ENCODE measurements at places on chromosomes 12 and 14.
A peak's percentile ranks its signal among the peaks of the same experiment; 100 is the strongest.

- DNase-seq = no peak
Measured at GRCh38 chr12:53065470-53065869, 13.7 kb downstream of the SPRYD3 start.

DNA sequence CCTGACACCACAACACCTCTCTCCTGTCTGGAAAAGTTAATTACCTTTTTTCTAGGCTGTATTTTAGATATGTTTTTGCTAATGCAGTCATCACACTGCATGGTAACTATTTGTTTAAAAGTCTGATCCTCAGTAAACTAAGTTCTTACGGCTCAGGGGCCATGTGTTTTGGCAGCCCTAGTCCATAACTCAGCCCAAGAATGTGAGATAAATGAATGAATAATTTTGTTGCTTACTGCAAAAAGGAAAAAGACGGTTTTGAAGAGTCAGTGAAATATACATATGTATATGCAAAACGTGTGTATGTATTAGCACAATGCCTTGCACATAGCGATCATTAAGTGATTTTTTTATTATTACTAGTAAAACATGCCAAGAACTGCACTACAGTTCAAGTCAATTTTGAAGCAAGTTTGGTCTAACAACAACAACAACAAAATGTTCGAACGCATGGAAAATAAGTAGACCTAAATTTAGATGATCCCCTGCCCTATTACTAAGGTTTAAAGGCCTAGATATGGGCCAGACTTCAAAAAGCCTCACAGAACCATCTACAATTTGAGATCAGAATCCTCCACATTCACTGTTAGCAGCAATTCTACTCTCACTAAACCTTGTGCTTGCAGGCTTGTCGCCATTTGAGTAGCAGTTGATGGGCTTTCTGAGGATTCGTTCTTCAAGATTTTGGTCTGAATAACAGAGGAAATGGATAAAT is 140.0 kb downstream of the NDUFA12 start:
- DNase-seq = no peak

DNA sequence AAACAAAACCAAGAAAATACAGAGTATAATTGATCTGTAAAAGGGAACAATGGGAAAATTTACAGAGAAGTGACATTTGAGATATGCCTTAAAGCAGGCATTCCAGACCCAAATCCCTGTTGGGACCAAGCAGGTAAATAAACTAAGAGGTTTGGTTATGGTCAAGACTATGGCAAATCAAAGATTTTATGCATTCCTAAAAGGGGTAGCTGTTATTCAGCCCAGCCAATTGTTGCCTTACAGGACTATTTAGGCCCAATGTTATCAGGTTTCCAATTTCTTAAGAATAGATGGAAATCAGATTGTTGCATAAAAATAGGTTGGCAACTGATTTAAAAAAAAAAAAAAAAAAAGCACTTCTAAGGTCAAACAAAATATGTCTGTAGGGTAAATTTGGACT is 5.3 kb downstream of the DNAI7 start:
- DNase-seq = no peak

DNA sequence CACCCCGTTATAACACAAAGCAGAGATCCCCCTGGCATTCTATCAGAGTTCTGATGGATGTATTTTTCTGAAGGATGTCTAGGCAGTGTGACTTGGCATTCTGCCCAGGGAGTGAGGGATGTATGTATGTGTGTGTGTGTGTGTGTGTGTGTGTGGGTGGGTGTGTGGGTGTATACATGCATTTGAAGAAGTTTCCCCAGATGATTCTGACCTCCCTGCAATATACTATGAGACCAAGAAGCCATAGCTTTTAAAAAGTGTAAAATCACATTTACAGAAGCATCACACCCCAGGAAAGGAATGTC is 59.7 kb upstream of the NAP1L1 start:
- DNase-seq = no peak

- no peak for DNase-seq
Measured at GRCh38 chr14:43087666-43088065, 1419.4 kb downstream of the FSCB start.

GRCh38 chr12:112408621-112409020 is 784 bp downstream of the RPL6 start:
- no peak for DNase-seq

DNA sequence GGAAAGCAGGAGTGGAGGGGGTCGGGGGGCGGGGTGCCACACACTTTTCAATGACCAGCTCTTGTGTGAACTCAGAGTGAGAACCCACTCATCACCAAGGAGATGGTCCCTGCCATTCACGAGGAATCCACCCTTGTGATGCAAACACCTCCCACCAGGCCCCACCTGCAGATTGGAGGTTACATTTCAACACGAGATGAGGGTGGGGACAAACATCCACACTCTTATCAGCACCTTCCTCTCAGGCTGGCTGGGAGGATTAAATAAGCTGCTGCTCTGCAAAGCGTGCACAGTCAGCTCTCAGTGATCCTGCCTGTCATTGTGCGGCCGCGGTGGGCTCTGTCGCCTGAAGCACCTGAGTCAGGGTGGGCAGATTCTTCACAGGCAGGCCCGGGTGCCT is 39.7 kb downstream of the AACS start:
- no peak for DNase-seq

- no peak for DNase-seq
Measured at GRCh38 chr14:84029720-84030119, 1500.2 kb upstream of the FLRT2 start.

GRCh38 chr12:43921666-43922337 is 85.9 kb downstream of the TMEM117 start:
- no peak for DNase-seq

GRCh38 chr12:119444462-119445044 is 110.0 kb downstream of the CCDC60 start:
- DNase-seq = peak; percentile 10

DNA sequence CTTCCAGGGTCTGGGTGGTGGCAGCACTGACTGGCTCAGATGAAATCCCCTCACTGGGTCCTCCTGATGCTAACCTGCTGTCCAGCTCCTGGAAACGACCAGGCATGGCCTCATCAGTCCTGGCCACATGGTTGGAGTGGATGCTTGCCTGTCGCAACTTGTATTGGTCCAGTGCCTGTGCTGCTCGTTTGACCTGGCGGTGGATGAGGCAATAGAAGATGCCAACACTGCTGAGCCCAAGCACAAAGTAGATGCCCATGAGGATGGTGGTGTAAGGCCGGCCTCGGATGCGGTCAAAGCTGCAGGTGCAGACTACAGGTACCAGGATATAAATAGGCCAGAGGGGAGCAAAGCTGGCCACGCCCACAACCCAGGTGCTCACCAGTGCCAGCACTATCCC is 1.2 kb downstream of the GPR84 start:
- DNase-seq = no peak

DNA sequence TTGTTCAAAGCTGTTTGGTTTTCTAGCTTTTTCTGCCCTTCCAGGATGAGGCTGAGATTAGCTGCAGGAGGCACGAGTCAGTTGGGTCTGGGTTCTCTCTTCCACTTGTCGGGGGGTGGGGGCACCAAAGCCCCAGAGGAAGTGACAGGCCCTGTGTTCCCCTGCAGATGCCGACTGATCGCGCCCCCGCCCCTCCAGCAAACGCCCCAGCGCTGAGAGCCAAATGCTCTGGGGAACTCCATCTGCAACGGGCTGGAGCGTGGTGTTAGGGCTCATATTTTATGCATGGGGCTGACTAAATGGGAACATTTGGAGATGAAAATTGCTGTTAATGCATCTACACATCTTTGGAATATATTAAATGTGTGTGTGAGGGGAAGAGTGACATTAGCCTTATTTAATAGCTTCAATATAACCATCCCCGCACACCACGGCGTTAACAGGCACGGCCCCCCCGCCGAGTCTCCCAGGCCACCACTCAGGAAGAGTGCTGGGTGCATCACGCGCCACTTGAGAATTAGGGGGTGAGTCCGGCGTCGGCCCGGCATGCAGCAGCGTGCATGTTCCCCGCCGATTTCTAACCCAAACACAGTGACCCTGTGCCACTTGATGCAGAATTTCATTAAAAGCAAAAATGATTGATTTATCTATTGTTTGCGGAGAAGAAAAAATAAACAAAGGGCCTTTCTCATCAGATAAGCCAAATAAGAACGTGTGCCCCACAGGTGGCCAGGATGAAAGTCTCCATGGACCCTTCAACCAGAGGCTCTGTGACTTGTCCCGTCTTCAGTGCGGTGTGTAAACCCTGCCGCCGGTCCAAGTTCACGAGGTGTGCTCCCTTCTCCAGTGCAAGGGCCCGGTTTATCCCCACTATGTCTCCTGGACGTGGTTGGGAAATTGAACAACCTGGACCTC is 165.0 kb upstream of the RTL1 start:
- DNase-seq = no peak

DNA sequence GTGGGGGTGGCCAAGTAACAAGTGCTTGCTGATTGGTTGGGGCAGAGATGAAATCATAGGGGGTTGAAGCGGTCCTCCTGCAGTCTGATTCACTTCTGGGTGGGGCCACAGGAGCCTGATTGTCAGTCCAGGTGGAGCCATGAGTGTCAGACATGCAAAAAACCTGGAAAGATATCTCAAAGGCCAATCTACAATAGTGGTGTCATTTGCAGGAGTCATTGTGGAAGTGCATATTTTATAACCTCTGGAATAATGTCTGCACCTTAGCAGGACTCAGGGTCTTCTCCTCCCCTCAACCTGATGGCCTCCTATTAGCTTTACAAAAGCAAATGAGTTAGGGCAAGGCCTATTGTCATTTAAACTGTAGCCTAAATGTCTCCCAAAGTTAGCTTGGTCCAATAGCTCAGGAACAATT is 241.4 kb downstream of the NUAK1 start:
- no peak for DNase-seq

- DNase-seq = no peak
Measured at GRCh38 chr12:121430833-121431415, 31.0 kb downstream of the RNF34 start.

DNA sequence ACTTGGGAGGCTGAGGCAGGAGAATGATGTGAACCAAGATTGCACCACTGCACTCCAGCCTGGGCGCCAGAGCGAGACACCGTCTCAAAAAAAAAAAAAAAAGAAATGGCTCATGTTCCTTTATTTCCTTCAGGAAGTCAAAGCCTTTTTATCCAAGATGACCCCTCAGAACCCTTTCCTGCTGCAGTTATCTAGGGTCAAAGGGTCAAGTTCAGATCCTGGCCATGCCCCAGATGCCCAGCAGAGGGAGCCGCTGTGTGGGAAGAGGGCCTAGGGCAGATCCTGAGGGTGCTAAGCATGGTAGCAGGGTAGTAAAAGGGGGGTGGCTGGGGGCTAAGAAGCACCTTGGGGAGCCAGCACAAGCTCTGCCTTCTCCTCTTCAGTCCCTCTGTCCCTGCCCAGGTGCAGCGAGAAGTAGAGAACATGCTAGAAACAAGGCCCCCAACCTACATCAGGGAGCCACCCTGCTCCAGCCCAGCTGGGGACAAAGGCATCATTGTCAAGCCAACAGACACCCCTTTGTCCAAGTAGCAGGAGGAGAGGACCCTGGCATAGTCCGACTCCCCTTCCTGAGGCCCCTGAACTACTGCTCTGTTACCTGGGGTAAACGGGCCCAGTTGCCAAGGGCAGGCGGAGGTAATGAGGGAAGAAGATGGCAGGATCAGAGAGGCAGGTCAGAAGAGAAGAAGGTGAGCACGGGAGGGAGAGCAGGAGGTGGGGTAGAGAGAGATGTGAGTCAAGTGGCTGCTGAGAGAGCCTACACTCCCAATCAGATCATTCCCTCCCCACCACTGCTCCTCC is 6.5 kb downstream of the NFE2 start:
- DNase-seq = no peak

GRCh38 chr14:103214461-103214958 is 91.2 kb downstream of the TNFAIP2 start:
- no peak for DNase-seq

DNA sequence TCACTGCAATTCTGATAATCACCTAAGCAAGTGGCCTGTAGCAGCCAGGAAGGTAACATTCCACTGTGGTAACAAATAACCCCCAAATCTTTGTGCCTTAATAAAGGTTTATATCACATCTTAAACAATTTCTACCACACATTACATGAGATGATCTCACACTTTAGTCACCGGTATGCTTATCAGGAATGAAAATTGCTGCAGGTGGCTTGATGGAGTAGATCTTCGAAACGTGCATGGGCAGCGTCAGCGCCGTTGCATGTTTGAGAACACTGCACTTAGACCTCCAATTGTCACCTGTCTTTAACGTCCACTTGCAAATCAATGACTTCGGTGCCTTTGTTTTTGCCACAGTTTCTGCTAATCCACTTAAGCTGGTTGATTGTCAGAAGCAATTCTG is 477.4 kb downstream of the VRK1 start:
- no peak for DNase-seq

- DNase-seq = no peak
Measured at GRCh38 chr14:68794851-68795596, 2.2 kb upstream of the ZFP36L1 start.

GRCh38 chr12:49489720-49490119 is 49.1 kb upstream of the KCNH3 start:
- no peak for DNase-seq

DNA sequence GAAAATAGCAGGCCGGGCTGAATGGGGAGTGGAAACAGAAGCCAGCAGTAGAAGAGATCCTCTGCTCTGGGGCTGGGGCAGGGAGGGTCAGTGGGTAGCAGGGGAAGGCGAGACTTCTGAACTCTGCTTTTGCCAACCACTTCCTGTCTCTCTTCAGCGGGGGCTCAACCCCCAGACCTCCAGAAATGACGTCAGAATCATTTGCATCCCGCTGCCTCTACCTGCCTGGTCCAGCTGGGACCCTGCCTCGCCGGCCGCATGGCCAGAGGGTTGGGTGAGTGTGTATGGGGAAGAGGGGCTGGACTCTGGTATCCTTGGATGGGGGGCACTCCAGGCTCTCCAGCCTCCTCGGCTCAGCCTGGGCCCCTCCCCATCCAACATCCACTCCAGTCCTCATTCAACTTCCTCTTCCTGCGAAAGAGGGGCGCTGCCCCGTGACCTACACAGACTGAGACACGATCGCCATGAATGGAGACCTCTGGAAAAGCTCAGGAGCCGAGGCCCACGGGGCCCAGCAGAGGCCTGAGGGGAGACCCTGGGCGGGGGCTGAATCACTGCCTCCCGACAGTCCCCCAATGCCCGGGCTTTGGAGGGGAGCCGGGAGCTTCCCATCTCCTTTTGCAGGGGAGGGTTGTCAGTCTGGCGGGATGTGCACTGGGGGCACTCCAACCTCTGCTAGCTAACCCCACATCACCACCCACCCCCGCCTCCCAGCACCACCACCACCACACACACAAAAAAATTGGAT is 458 bp upstream of the HOXC4 start:
- no peak for DNase-seq

DNA sequence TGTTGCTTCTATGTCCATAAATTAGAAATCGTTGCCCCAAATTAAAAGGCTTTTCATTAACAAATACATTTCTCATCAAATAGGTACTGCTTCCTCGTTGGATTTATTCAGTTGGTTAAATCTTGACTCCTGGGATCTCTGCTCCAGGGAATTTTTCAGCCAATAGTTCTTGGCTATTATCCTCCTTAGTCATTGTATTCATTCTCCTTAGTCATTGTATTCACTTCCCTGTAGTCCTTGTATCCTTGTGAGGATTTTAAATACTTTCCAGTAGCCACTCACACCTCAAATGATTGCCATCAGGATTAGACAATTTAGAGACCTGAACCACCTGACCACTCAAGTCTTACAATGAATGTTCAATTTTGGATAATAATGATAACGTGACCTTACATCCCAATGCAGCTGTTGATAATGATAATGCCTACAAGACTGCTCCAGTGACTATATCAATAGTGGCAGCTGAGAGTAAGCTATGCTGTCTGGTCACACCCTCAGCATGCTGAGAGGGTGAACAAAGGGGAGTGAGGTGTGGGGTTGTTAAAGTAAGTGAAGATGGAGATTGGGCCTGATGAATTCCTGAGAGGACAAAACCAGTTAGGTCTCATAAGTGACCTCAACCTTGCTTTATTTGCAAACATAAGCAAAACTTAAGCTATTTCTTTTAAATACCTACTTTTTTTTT is 193.7 kb upstream of the RTL1 start:
- DNase-seq = no peak
